Suprapubic skin (tissue), 4 donors: ENCODE measurements at places on chromosomes 2 and 18.
A peak's percentile ranks its signal among the peaks of the same experiment; 100 is the strongest.

DNA sequence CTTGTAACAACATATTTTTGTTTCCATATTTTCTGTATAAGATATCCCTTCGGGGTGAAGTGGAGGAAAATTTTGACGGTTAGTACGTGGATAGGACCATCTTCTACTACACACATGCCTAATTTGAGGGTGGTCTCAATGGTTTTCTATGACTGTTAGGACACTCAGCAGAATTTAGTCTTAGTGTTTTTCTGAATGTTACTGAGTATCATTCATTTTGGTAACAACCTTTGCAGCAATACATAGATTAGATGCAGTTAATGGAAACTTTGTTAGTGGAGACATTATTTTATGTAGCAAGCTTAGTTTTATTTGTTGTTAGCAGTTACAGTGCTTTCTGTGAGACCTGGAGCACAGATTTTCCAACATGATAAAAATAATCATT, 1.6 kb downstream of the ITGAV start:
- DNase-seq, result no peak

DNA sequence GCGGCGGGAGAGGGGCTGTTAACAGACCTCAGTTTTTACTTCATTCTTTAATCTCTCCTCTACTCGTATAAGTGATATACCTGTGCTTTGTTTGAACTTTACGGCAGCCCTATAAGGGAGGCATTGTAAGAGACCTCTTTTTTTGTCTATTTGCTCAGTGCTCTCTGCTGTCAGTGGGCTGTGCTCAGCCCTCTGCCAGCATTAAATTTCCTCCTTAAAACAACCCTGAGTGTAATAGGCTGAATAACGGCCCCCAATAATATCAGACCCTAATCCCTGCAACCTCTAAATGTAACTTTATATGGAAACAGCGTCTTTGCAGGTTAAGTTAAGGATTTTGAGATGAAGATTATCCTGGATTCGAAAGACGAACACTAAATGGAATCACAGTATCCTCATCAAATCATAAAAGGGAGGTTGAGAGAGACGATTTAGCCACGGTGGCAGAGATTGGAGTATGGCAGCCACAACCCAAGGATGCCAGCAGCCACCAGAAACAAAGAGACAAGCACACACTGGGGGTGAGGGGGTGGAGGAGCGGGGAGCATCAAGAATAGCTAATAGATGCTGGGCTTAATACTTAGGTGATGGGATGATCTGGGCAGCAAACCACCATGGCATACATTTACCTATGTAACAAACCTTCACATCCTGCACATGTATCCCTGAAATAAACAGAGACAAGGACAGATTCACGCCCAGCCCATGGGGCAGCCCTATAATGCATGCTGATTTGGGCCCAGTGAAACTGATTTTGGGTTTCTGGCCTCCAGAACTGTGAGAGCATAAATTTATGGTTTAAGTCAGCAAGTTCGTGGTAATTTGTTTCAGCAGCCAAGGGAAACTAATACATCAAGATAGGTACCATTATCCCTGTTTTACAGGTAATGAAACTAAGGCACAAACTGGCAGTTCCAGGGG, 894 bp upstream of the FARSB start:
- DNase-seq, result no peak

DNA sequence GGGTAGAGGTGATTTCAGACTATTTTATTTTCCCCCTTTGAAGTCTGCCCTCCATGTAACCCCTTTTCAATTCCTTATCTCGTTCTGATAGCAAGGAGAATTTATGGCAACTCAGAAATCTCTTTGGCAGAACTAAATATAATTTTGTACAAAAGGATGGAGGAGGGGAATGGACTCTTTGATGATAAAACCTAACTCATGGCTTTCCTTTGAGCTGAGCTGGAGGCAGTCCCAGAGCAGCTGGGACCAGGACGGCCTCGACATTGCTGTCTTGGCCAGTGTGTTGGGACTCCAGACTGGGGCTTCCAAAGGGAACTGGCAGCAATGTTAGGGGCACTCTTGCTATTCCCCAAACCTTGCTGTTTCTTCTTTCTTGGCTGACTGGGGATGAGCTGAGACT, 47.7 kb downstream of the PAX8 start:
- DNase-seq, result no peak

- DNase-seq, result no peak
Measured at GRCh38 chr2:30808695-30809094, 1.4 kb upstream of the CAPN13 start.

DNA sequence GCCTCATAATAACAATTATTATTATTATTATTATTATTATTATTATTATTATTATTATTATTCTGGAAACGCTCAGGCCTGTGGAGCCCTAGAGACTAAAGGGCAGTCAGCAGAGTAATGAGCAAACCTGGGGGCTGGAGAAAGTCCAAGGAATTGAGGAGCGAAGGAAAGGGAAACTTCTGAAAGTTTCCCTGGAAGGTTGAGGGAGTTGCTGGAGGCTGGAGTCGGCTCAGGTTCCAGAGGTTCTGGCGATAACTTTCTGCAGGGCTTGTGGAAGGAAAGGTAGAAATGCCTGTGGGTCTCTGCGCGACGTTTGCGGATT, 9.2 kb downstream of the POU3F3 start:
- no peak for DNase-seq

- DNase-seq, result peak; percentile 41
Measured at GRCh38 chr2:236636714-236637470, 67.3 kb downstream of the ACKR3 start.

- DNase-seq, result peak; percentile 77
Measured at GRCh38 chr2:240236217-240237111, 96.0 kb upstream of the OTOS start.

DNA sequence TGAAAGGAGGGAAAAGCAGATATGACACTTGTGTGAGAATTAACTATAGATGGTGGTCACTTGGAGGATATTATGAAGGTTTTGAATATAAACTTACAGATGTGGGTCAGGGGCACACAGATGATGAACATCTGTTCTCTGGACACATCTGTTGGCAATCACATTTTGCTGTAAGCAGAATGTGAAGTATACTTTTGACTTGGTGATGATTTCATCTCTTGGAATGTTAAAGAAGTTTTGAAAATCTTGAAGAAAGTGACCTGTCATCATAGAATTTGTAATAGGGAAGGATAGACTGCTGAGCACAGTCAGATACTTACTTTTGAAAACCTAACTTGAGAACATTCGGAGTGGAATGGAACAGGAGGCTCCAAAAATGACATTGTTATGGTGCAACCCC, 40.2 kb downstream of the PIKFYVE start:
- DNase-seq, result no peak

DNA sequence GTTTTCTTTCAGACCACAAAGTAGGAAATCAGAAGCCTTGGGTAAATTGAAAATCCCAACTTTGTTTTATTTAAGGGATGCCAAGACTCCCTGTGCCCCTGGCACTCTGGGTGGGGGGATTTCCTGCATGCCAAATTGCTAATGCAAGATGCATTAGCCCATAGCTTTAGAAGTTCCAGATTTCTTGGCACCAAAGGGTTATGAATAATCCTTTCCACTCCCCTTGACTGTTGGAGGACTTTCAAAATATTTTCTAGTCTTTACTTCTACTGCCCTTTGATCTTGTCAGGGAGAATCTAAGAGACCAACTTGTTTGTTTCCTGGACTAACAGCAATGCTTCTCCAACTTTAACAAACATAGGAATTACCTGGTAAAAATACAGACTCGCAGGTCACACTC, 81.8 kb upstream of the TGIF1 start:
- DNase-seq, result no peak

- no peak for DNase-seq
Measured at GRCh38 chr18:44837482-44838180, 156.9 kb downstream of the SETBP1 start.

DNA sequence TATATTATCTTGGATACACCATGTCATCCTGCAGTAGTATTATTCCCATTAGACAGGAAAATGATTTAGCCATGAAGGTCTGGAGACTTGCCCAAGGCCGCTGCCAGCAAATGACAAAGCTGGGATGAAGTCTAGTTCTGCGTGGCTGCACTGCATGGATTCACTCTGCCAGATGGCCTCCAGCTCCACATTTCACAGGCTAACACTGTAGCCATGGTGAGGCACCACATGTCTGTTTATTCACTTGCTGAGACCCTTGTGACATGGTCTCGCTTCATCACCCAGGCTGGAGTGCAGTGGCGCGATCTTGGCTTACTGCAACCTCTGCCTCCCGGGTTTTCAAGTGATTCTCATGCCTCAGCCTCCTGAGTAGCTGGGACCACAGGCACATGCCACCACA, 31.5 kb upstream of the SCG2 start:
- DNase-seq, result no peak

GRCh38 chr2:146246736-146247523, 1597.9 kb upstream of the ACVR2A start:
- no peak for DNase-seq

DNA sequence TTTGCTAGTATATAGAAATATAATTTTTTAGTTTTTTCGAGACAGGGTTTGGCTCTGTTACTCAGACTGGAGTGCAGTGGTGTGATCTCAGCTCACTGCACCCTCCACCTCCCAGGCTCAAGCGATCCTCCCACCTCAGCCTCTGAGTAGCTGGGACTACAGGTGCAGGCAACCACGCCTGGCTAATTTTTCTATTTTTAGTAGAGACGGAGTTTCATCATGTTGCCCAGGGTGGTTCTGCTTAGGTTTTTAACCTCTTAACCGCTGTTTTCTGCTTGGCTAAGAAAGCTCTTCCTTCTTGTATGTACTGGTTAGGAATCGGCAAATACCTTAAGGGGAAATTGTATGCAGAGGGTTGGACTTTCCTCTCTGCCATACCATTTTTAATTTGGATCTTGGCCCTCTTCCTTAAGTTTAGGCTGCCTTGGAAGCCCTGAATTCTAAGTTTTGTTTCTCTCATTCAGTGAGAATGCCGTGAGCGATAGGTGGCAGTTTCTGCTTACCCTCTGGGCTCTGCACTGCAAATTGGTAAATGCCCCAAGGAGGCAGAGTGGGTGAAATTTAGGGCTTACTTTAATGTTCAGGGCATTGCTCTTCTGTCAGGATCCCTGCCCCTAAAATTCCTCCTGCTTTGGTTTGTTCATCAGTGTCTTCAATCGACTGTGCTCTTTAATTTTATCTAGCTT, 32.3 kb downstream of the EML6 start:
- no peak for DNase-seq
